Fibroblast of skin of left quadriceps (primary cell): ENCODE measurements at places on chromosomes 5 and 9.
A peak's percentile ranks its signal among the peaks of the same experiment; 100 is the strongest.

- DNase-seq: peak; percentile 81
Observed at GRCh38 chr9:127058645-127059021, 63.8 kb downstream of the ANGPTL2 start.

DNA sequence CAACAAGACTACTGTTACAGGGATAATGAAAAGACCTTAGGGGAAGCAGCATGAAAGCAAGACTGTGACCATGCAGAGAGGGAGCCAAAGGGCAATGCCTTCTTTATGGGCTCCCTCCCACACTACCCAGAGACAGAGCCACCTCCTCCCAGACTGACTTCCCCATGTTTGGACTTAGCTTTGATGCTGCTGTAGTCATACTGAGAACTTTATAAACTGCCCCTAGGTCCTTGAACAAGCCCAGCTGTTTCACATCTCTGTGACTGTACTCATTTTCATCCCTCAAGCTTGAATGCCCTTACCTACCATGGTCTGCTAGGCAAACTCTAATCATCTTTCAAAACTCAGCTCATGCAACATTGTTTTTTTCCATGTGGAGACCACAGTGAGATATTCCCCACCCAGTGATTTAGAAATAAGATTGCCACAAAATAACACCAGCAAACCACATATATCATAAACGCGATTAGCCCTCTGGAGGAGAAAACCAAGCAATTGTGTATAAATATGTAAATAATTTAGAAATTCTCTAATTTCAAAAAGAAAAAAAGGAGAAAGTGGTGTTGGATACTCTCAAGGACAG, 23.4 kb upstream of the FAM169A start:
- DNase-seq: no peak

- no peak for DNase-seq
Observed at GRCh38 chr9:7058473-7058872, 300.7 kb downstream of the KDM4C start.

DNA sequence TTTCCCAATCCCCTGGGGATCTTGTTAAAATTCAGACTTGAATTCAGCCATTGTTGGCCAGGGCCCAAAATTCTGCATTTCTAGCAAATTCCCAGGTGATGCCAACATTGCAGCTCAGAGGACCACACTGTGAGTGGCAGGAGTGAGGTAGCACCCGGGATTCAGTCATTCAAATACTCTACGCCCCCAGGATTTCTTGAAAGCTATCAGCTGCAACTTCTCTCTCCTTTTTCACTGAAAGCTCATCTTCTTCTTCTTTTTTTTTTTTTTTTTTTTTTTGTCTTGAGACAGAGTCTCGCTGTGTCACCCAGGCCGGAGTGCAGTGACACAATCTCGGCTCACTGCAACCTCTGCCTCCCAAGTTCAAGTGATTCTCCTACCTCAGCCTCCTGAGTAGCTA, 19.3 kb upstream of the ANKH start:
- DNase-seq: no peak

DNA sequence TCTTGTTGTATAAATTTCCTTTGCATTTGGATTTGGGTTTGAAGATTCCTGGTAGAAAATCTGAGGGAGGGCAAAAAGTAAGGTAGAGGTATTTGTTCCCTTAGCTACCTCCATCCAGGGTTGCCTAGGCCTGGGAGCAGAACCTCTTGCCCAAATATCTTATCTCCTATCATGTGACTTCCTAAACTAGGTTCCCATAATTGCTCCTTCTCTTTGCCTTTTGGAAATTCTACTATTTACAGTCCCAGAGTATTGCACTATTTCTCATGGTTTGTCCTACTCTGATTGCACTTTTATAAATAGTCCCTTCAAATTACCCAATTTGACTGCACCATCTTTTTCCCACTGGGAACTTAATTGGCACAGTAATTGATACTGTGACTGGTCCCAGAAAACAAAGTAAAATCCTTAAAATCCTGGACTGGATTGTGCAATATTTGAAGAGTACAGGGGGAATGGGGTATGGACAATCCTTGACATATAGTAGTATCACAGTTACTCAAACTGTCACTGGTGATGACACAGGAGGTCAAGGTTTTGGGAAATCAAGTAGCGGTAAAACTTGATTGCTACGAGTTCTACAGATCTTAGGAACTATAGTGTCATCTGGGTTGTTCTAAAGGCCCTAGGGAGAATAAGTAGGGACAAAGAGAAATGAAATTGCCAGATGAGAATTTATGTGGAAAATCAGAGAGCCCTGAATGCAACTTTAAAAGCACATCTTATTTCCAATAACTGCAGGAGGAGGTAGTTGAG, 31.5 kb upstream of the TMED7 start:
- no peak for DNase-seq

GRCh38 chr5:154221371-154221896, 30.9 kb downstream of the GALNT10 start:
- peak; percentile 76 for DNase-seq

DNA sequence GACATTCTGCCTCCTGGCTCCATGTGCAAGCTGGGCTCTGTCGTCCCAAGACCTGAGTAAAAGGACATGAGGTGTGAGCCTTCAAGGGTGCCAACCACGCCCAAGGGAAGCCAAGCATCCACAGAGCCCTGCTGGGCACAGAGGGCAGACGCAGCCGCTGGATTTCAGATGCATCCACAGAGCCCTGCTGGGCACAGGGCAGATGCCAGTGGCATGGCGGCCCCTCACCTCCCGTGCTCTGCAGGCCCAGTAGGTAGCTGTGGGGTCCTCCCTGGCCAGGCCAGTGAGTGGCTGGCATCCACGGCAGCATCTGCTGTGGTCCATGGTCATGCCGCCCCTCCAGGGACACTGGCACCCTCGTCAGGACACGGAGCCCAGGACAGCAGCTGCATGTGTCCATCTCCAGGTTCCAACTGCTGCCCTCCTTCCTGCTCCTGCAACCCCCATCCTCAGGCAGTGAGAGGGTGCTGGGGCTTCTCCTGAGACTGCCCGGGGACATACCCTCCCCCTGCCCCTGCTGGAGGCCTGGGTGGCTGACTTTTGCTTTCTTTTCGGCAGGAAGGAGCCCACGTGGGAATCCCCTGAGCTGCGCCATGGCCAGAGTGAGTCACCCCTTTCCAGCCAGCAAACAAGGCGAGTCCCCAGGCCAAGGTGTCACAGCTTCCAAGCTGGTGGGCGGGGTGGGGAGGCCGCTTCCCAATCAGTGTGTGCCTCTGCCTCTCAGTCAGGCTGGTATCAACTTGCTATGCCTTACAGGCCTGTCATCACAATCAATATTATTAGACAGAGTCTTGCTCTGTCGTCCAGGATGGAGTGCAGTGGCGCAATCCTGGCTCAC, 4.0 kb upstream of the TRAF2 start:
- DNase-seq: no peak

- DNase-seq: no peak
Observed at GRCh38 chr5:36146390-36146789, 5.3 kb downstream of the LMBRD2 start.

- DNase-seq: no peak
Observed at GRCh38 chr5:157214415-157214814, 33.8 kb downstream of the ITK start.

GRCh38 chr9:124179196-124180071, 78.3 kb upstream of the NEK6 start:
- DNase-seq: no peak

- no peak for DNase-seq
Observed at GRCh38 chr5:14598225-14598624, 16.6 kb downstream of the OTULINL start.

DNA sequence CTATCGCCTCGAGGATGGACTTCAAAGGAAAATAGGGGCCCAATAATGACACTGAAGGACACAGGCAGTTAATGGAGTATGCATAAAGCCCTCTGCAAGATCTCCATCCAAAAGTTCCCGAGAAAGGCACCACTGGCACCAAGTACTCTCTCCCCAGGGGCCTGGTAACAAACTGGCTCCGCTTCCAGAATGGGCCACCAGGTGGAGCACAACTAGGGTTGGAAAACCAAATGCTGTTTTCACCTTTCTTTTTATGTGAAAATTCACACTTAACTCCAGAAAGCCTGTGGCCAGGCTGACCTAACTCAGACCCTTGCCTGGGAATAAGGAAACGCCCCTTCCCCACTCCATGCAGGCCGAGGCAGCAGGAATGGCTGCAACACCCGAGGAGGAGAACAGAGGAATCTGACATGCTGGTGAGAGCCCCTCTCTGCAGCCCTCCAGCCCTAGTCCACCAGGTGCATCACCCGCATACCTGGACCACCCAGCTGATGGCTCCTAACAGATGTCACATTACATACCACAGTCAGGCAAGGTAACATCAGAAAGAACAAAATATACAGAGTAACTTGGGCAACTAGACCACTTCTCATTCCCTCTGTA, 42.8 kb downstream of the CAMSAP1 start:
- DNase-seq: no peak

- no peak for DNase-seq
Observed at GRCh38 chr5:142065273-142065672, 43.3 kb upstream of the NDFIP1 start.

- peak; percentile 62 for DNase-seq
Observed at GRCh38 chr5:61467766-61468482, 135.9 kb downstream of the ZSWIM6 start.

DNA sequence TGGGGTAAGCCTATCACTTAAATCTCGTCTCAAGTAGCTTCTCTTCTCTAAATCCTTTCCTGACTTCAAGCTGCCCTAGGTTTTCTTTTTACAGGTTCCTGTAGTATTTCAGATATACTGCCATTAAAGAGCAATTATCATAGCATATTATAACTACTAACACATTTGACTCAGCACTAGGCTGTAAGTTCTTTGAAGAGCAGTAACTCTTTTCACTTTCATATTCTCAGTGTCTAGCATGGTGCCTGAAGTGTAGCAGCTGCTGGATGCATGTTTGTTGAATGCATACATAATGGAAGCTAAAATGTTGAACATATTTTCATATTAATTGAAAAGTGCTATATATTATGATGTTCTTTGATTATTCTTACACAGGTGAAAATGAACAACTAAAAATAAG, 22.5 kb downstream of the CCDC152 start:
- no peak for DNase-seq

DNA sequence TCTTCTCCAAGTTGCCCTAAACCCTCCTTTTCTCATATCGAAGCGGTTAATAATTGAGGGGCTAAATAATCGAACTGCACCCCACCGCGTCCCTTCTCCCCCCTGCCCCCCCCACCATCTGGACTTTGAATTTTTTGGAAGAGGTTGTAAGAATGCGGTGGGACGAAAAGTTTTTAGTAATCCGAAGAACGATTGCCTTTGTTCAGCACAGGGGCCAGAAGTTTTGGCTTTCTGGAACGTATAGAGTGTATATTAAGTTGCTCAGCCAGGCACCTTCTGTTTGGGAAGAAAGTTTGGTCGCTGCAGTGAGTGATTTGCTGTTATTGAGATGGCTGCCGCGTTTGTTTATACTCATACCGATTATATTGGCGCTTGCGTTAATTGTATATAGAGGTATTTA, 518 bp downstream of the ERBIN start:
- no peak for DNase-seq

GRCh38 chr5:10331341-10331796, 22.1 kb upstream of the MARCHF6 start:
- peak; percentile 92 for DNase-seq
